Esophagus squamous epithelium (tissue), 5 donors: ENCODE measurements at places on chromosomes 6 and 20. TPM values are rescaled to one million over a fixed set of nuclear protein-coding genes. Genes with fewer than 3 reads are reported as not detected.

TOMM34 gene
- 11.4 TPM for total RNA-seq

CD40 gene
- total RNA-seq = 14.3 TPM

RAB32 gene
- total RNA-seq = 6.8 TPM

TAAR5 gene
- total RNA-seq = not detected

TMEM170B gene
- 0.57 TPM for total RNA-seq

FKBP5 gene
- total RNA-seq = 98.8 TPM

C6orf52 gene
- total RNA-seq = not detected

PCSK2 gene
- total RNA-seq = 0.18 TPM

NXT1 gene
- total RNA-seq = 35.7 TPM

ELOVL4 gene
- 7.4 TPM for total RNA-seq

EPB41L2 gene
- total RNA-seq = 13.1 TPM

RAET1L gene
- total RNA-seq = 75.1 TPM

SAMD3 gene
- total RNA-seq = 0.12 TPM

BPI gene
- total RNA-seq = not detected

CST9 gene
- not detected for total RNA-seq

SLC22A3 gene
- total RNA-seq = 10.5 TPM

GNMT gene
- total RNA-seq = not detected

ASIP gene
- not detected for total RNA-seq

SLC35D3 gene
- not detected for total RNA-seq

PEX7 gene
- 5.4 TPM for total RNA-seq

PHACTR3 gene
- total RNA-seq = 2.5 TPM

GGTLC1 gene
- not detected for total RNA-seq

HTR1E gene
- total RNA-seq = not detected
